ENCODE measurements at places on chromosomes 3 and 15. TPM values are rescaled to one million over a fixed set of nuclear protein-coding genes. Genes with fewer than 3 reads are reported as not detected.
A peak's percentile ranks its signal among the peaks of the same experiment; 100 is the strongest.

GRCh38 chr3:184148076-184148475 is 7.1 kb upstream of the DVL3 start:
- DNase-seq, result no peak

GRCh38 chr3:136294176-136294575 is 44.0 kb downstream of the PCCB start:
- no peak for DNase-seq

DNA sequence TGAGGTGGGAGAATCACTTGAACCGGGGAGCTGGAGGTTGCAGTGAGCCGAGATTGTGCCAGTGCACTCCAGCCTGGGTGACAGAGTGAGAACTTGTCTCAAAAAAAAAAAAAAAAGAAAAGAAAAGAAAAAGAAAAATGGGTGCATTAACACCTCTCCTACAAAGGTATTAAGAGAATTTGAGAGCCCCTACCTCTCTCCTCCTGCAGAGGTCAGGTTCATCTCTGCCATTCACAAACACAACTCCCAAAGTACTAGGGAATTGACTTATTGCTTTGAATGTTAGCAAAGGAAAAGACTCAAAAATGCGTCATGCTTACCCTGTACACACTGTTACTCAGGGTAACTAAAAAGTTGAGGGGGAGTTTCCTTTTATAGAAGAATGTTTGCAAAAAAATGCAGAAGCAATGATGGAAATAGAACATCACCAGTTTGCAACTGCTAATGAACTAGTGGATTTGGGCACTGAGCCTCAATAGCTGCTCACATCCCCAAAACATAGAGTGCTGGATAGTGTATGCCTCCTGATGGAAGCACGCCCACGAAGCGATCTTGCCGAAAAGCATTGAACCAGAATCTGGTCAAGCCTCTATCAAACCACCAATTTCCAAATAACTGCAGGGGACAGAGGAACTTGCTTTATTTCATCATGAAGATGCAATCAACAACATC is 15.5 kb upstream of the LYZL4 start:
- no peak for DNase-seq

GRCh38 chr3:122964811-122965210 is 62.8 kb downstream of the SEMA5B start:
- no peak for DNase-seq

DNA sequence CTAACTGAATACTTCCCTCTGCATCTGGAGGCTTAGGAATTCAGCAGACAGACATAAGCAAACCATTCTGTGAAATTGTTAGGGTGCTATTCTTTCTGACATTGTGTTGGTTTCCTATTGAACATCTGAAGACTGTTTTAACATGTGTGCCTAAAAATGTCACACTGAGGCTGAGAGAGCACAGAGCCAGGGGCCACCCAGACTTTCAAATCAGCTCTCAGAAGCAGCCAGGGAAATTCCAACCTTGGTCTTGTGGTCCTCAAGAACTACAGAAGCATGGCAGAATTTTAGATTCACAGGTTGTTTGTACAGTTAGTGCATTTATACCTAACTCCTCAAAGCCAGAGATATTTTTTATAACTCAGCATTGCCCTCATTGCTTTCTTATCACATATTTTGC is 929.2 kb upstream of the CFAP20DC start:
- no peak for DNase-seq

- DNase-seq, result no peak
Measured at GRCh38 chr15:80588801-80589200, 106.3 kb upstream of the ABHD17C start.

DNA sequence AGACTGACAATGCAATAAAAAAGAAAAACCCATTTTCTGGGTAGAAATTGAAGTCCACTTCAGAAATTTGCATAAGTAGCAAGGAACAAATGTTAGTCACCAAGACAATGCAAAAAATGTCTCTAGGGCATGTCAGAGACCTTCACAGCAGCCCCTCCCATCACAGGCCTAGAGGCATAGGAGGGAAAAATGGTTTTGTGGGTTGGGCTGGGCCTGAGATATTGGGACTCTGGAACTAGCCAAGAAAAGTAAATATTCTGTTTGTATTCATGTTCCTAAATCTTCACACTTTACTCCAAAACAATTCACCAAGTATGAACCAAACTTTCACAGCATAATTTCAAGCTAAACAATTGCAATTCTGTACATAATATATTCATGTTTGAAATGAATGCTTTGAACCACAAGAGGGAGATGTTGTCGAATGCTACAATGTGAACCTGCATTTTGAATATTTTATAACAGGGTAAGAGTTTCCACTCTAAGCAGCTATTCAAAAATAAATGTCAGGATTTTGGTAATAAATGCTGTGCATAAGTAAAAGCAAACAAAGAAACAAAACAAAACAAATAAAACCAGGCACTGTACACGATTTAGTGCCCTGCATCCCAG is 429.2 kb downstream of the OTOL1 start:
- no peak for DNase-seq

DNA sequence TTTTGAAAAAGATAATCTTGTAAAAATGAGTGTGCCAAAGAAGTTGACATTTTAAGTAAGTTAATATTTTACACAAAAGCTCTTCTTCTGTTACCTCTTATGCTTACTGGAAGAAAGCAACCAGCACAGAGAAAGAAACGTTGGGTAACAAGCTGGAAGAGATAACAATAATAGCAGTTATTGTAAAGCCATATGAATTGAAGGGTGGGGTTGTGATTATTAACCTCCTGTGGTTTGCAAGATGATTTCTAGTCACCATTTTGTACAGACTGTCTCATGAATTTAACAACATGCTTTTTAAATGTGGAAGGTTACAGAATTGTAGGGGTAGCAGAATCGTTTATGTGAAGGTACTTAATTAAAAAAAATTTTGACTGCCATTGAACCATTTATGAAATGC is 9.2 kb downstream of the RAP2B start:
- no peak for DNase-seq

- DNase-seq, result no peak
Measured at GRCh38 chr15:74752531-74752930, 3.9 kb downstream of the CYP1A2 start.

DNA sequence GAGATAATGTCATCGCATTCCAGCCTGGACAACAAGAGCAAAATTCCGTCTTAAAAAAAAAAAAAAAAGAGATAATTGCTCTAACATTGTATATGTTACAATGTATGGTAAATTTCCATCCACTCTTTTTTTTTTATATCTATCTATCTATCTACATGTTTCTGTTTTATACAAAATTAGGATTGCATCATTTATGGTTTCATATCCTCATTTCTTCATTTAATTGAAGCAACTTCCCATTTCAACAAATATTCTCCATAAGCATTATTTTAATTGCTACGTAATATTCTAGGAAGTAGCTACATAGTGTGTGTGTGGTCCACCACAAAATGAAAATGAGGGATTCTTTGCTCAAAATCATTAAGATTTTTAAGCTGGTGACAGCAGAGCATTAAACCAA is 18.4 kb downstream of the RBP1 start:
- no peak for DNase-seq

GRCh38 chr3:188153437-188154013 is 432 bp upstream of the LPP start:
- peak; percentile 74 for DNase-seq

GRCh38 chr3:147422196-147422595 is 13.0 kb downstream of the ZIC1 start:
- no peak for DNase-seq

GRCh38 chr3:172082269-172082668 is 42.9 kb downstream of the FNDC3B start:
- peak; percentile 59 for DNase-seq

DNA sequence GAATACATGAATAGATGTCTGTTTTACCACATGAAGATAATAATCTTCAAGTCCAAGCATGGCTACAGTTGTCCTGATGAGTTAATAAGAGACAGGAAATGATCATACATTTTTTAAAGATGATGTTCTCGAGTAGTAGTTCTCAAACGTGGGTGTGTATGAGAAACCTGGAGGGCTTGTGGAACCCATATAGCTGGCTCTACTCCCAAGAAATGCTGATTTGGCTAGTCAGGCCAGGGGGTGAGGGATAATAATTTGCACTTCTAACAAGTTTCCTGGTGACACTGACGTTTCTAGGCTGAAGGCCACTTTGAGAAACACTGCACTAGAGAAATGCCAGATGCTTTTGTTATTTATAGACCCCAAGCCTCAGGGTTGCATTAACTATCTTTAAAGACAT is 37.0 kb downstream of the ROPN1B start:
- DNase-seq, result no peak

- DNase-seq, result no peak
Measured at GRCh38 chr3:3443482-3443881, 264.0 kb upstream of the CRBN start.

GRCh38 chr3:55716611-55717225 is 229.6 kb upstream of the WNT5A start:
- no peak for DNase-seq

DNA sequence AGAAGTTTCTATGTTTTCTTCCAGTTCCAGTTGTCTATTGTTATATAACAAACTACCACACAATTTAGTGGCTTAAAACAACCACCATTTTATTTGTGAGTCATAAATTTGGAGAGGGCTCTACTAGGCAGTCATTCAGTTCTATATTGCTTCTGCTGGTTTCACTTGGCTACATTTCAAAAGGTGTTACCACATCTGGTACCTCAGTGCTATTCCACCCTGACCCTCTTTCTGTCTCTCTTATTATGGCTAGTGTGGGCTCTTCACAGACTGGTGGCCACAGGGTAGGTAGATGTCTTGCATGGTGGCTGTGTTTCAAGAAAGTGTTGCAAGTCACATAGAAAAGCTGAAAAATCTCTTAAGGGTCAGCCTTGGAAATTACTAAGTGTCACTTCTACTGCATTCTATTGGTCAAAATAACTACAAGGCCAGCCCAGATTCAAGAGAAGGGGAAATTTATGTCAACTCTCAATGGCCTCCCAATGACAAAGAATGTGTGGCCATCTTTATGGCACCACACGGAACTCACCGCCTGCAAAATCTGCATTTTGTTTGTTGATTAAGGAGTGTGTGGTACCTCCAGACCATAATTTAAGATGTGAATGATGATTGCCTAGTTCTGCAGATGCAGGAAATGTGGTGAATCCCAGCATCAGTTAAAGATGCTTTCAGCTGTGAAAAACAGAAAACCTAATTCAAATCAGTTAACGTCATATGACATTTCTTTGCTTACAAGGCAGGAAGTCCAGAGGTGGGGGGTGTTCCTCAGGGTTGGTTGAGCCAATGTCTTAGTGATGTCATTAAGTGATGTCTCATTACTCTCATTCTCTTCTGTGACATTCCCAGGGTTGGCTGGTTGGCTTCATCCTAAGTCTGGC is 105.8 kb upstream of the RASGRP1 start:
- DNase-seq, result no peak

GRCh38 chr15:69703532-69704187 is 251.0 kb downstream of the RPLP1 start:
- no peak for DNase-seq

DNA sequence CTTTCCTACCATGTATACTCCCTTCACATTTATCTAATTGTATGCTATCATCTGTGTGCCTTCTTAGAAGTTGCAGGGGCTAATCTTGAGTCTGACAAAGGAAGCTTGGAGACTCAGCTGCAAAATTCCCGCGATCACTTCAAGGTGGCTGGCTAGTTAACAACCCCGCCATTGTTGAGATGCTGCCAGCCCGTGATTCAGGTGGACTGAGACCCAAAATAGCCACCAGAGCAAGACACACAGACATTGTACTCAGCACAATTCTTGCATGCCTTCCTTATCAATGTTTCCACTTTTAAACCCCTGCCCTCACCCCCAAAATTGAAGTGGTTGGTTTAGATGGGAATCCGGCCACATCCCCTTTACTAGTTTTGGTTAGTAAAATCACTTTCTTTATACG is 225.8 kb upstream of the ZNF717 start:
- DNase-seq, result no peak

DNA sequence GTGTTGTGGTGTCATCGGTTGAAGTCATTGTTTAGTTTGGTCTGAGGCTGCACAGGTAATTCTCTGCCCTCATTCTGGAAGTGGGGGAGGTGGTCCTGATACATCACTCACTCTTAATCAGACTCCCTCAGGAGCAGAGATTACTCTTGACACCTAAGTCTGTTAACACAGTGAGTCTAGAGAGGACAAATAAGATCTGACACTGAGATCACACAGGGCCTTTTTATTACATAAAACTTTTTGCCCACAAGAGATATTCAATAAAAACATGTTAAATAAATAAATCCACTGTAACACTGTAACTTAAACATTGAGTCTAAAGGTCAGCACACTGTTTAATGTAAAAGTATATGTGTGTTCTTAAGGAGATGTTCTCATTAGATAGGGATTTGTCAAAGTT is 57.1 kb upstream of the MBNL1 start:
- no peak for DNase-seq

DNA sequence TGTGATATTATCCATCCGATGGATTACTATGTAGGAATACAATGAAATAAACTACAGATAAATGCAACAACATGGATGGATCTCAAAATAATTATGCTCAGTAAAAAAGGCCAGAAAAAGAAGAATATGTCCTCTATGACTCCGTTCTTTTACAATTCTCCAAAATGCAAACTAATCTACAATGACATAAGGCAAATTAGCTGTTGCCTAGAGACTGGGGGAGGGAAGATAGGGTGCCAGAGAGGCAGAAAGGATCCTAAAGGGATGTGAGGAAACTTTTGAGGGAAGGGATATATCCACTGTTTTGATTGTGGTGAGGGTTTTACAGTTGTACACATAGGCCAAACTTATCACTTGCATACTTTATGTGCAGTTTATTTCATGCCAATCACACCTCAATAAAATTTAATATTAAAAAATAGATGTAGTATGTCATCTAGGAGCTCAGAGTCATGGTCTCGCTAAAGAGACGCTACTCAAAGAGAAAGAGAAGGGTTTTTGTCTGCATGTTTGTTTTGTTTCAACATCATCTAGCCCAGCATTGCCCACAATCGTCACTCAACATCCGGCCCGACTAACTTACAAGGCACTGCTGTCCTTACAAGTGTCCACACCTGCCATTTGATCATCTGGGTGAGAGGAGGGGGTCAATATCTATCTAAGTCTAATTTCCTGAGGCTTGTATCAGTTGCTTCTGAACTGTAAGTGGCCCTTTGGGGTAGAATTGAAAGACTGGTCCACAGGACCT is 29.5 kb downstream of the HES1 start:
- DNase-seq, result no peak

DNA sequence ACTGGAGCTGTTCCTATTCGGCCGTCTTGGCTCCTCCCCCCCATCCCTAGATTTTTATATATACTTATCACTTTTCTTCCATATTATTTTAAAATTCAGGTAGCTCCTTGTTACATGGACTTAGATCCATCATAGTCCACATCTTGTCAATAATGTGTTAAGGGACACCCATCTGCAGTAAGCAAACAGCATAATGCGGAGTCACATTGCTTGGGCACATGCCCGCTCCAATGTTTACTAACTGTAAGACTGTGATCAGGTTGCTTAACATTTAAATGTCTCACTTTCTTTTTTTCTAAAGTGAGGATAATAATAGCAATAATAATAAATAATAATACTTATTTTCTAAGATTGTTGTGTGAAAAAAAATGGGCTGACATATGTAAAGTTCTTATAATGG is 303.2 kb upstream of the SOX14 start:
- no peak for DNase-seq

GRCh38 chr3:129120254-129121004 is 1.2 kb downstream of the RAB43 start:
- DNase-seq, result peak; percentile 70

GRCh38 chr15:86837294-86838061 is 757.8 kb downstream of the AGBL1 start:
- no peak for DNase-seq

The GP9 gene
- total RNA-seq, result not detected

The ADGRG7 gene
- total RNA-seq, result not detected

The CLDN1 gene
- 208 TPM for total RNA-seq

The MEIS2 gene
- total RNA-seq, result 15.7 TPM

The ZNF385D gene
- total RNA-seq, result 2.9 TPM

The HTR3E gene
- not detected for total RNA-seq

The SYNPR gene
- not detected for total RNA-seq

Data from tibial nerve (tissue), 4 donors.